ENCODE measurements at places on chromosomes 4 and X.

- no peak for DNase-seq
These were observed 154.6 kb downstream of the AFAP1 start for GRCh38 chr4:7785017-7785416.

- no peak for DNase-seq
These were observed 130.1 kb downstream of the KDM6A start for GRCh38 chrX:45003085-45003484.

DNA sequence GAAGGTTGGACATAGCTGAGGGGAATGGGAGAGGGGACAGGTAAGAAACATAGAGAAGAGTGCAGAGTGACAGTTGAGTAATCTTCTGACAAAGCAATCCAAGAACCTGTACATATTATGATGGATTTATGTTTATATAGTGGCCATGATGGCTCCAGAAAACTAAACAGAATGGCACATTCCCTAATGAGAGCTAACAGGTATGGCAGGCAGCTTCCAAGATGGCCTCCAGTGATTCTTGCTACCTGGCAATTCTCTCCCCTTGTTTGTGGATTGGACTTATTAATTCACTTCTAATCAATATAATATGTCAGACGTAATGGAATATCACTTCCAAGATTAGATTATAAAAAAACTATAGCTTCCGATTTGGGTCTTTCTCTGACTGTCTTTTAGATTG, 359.5 kb downstream of the DTHD1 start:
- DNase-seq = no peak

GRCh38 chr4:154277172-154277571, 214.4 kb downstream of the DCHS2 start:
- no peak for DNase-seq

DNA sequence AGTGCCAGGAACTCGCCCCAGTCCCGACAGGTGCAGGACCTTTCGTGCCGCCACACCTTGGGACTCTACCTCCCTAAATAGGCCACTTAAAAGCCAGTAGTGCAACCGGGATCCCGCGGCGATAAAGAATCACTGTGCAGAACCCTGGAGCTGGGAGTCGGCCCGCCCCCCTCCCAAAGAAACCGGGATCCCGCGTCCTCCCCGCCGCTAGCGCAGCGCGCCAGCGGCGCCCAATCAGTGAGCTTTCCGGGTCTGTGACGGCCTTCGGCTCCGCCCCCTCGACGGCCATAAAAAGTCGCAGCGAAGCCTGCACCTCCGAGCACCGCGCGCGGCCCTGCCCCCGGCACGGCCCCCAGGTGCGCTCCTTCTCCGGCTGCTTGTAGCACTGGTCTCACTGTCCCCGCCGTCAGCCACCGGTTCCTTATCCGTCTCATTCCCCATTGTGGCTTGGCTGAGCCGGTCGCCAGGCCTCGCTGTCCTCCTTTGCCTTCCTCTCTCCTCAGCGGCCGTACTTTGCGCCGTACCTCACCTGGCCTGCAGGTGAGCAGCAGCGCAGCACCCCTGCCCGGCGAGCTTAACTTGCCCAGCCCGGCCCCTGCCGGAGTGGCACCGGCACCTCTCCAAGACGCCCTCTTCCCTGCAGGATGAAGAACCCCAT, at the start of gene LRAT:
TSS of gene LRAT (plus strand) at position 318 of the 658 bp plus-strand sequence. CDS start at position 645, 327 bp downstream.
- no peak for DNase-seq

GRCh38 chr4:42398171-42398870, 1.0 kb downstream of the SHISA3 start:
- DNase-seq = no peak

DNA sequence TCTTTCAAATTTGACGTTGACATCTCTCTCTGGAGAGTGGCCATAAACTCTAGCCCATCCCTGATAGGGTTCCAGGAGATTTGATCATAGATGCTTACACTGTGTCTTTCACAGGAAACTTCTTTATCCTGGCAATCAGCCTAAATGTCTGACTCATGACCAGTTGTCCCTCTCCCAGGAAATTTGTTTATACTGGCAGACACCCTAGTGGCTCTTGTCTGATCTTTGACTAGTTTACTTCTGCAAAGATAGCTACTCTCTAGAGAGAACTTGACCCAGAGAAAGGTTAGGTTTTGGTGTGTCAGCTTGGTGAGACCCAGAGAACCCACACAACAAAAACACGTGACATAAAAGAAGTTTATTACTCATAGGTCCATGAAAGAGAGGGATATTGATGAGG, 509.8 kb downstream of the CENPC start:
- DNase-seq = no peak

GRCh38 chr4:88533088-88533790, 9.7 kb upstream of the PYURF start:
- DNase-seq = no peak

GRCh38 chrX:127578395-127578794, 473.8 kb downstream of the ACTRT1 start:
- no peak for DNase-seq

DNA sequence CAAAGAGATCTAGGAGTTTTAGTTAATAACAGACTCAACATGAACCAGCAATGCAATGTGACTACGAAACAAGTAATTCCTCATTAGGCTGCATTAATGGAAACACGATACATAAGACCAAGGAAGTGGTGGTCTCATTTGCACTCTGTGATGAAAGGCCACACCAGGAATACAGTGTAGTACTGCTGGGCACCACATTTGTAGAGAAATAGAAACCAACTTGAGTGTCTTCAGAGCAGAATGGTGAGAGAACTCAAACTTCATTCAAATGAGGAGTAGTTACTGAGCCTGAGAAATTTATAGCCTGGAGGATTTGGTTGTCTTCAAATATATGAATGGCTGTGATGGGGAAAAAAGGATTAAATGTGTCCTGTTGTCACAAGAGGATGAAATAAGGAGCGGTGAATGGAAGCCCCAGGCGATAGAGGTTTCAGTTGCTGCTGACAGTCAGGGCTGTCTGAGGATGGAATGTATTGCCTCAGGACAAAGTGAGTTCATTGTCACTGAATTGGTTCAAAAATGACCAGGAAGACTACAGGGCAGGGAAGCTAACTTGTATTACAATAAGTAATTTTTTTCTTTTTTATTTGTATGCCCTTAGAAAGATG, 50.9 kb downstream of the NFKB1 start:
- DNase-seq = no peak

DNA sequence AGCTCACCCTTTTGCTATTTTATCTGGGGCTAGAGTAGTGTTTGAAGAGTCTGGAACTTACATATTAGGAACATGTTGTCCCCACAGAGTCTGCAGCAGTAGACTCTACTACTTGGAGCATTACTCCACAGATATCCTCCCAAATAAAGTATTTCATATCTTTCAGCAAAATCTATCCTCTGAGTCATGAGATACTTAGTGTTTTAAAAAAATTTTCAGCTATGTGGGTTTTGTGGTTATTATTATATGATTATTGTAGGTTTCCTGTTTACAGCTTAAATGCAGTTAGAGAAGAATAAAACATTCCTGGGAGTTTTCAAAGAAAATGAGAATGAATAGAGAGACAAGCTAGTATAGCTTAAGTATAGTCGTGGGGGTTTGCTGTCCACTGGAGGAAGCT, 30.9 kb downstream of the PAGE2 start:
- DNase-seq = no peak

DNA sequence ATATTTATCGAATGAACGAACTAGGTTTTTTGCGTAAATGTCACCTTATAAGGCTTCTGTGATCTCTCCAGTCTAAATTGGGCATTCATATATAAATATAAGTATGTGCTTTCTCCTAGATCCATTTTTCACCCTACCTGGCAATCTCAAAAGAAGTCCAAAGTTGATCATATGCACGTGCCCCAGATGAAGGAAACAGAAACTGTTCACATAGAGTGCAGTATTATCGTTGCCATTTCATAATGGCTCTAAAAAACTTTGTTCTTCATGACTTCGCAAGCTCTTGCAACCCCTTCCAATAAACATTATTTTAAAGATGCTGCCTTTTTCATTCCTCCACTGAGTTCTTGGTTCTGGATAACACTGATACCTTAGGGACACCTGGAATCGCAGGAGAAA, 708 bp downstream of the INTS12 start:
- DNase-seq = no peak

GRCh38 chr4:157143369-157143768, 67.4 kb downstream of the GLRB start:
- no peak for DNase-seq

GRCh38 chr4:24794916-24795665, at the start of gene SOD3:
SOD3 (plus strand) TSS chr4:24795573; CDS start chr4:24799522, 3,949 bp downstream.
- peak; percentile 94 for DNase-seq

GRCh38 chr4:168070903-168071302, 21.4 kb upstream of the ANXA10 start:
- DNase-seq = no peak

DNA sequence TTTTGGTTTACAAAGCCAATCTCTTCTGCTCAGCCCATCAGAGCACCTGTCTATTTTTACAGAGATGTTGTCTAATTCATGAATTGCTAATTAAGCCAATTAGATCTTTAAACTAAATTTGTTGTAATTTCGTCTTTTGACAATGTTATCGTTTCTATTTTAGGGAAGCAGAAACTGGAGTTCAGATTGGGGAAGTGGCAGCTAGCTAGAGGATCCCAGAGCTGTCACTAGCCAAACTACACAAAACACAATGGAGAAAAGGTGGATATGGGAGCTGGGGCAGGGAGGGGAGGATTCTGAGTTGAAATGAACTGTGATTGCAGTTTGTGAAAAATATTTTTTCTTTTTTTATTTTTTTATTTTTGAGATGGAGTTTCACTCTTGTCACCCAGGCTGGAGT, 35.8 kb downstream of the CASP3 start:
- no peak for DNase-seq

GRCh38 chr4:31702326-31702725, 982.2 kb downstream of the PCDH7 start:
- no peak for DNase-seq

DNA sequence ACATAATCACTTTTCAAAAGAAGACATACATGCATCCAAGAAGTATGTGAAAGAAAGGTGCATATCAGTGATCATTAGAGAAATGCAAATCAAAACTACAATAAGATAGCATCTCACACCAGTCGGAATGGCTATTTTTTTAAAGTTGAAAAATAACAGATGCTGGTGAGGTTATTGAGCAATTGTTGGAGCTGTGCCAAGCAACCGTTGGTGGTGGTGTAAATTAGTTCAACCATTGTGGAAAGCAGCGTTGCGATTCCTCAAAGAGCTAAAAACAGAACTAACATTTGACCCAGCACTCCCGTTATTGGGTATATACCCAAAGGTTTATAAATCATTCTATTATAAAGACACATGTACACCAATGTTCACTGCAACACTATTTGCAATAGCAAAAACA, 14.2 kb downstream of the COX7B2 start:
- DNase-seq = no peak

DNA sequence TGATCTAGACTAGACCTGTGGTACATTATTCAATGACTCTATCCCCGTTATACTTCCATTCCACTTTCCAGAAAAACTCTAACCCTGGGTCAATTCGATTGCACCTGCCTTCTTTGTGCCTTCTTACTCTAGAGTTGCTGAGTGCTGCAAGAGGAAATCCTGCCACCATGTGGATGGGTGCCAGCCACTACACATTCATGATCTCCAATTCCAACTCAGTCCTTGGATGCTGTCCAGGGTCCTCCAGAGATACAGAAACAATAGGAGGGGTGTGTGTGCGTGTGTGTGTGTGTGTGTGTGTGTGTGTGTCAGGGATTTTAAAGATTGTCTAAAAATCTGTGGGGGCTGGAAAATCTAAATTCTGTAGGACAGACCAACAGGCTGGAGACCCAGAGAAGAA, 42.9 kb upstream of the INTS6L start:
- no peak for DNase-seq

Data from vagina (tissue), 2 donors.